Activated effector memory CD4-positive, alpha-beta T cell treated with anti-CD3 and anti-CD28 coated beads, Interleukin-2, amount 50 U/mL, for 16 hours (primary cell): ENCODE measurements at places on chromosomes 11 and 22.

DNA sequence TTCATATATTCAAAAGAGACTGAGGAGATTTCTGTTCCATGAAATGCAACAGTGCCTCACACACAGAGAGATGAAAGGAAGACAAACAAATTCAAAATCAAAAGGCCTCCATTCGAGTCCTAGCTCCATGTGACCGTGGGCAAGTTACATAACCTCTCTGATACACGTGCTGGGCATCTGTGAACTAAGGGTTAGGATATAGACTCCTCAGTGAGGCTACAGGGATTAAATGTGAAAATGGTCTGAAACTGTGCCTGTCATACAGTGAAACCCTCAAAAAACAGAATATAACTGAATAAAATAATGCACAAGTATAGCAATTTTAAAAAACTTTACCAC, 111.8 kb upstream of the MTMR2 start:
- DNase-seq, result no peak

DNA sequence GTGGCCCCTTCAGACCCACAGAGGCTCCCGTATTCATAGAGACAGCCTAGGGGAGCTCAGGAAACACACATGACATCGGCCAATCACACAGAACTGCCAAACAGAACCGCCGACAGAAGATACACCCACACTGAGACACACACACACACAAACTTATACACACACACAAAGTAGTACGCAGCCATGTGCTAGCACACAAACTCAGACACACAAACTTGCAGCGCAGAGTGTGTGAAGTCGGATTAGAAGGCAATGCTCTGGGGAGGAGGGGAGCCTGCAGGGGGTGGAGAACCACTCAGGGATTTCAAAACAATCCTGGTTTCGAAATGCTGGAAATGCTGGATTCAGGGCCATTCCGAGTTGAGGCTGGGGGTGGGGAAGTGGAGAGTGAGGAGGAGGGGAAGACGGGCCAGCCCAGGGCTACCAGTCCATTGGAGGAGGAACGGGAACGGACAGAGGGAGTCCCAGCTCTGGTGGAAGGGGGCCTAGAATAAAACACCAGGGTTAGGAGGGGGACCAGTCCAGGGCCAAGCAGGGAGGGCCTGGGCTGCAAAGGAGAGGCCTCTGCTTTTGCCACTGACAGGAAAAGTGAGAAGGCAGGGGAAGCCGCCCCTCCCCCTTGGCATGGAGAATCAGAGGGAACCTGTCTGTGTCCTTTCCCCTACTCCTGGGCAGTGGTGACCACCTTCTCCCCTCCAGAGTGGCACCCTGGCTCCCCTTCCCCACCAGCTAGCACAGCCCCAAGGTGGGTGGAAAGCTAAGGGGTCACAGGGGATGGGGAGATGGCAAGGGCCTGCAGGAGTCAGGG, 4.4 kb downstream of the BCL9L start:
- DNase-seq, result no peak

DNA sequence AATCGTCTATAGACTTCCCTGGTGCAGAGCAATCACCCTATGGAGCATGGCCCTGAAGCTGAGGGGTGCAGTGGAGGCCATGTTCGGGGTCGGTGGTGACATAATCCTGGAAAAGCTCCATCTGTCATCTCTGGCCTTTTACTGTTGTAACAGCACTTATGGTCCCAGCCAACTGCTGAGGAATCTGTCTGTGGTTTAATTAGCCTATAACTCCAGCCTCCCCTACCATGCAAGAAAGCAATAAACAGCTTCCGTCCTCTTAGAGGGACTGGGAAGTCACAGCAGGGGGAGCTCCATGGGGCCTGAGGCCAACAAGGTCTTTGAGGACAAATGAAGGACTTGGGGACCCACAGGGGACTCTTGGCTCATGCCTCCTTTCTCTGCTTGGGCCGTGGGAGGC, 159.1 kb upstream of the NECTIN1 start:
- DNase-seq, result no peak

- DNase-seq, result no peak
Observed at GRCh38 chr11:123561431-123561800, 93.0 kb downstream of the SCN3B start.

GRCh38 chr11:100673063-100673462, 14.0 kb upstream of the ARHGAP42 start:
- no peak for DNase-seq

DNA sequence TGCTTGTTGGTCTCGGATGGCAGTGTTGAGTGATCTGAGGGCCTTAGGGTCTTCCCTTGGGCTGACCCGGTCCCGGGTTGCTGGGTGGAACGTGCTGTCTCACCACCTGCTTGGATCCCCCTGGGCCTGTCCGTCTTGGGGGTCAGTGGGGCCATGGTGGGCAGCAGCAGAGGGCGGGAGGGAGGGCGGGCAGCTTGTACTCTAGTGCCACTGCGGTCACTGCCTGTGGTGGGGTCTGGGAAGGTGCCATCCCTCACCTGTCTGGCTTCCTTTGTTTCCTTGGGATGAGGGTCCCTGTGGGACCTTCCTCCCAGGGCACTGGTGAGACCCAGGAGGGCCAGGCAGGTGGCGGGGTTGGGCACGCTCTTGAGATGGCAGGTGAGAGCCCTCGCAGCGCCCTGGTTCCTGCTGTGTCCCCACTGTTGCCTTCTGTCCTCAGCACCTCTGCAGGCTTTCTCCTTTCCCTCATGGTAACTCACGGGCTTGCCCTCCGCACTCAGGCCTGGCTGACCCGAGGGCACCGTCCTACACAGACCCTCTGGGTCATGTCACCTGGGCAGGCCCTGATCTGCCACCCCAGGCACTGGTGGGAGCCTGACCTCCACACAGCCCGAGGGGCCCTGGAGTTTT, 34.2 kb downstream of the TBC1D22A start:
- no peak for DNase-seq

DNA sequence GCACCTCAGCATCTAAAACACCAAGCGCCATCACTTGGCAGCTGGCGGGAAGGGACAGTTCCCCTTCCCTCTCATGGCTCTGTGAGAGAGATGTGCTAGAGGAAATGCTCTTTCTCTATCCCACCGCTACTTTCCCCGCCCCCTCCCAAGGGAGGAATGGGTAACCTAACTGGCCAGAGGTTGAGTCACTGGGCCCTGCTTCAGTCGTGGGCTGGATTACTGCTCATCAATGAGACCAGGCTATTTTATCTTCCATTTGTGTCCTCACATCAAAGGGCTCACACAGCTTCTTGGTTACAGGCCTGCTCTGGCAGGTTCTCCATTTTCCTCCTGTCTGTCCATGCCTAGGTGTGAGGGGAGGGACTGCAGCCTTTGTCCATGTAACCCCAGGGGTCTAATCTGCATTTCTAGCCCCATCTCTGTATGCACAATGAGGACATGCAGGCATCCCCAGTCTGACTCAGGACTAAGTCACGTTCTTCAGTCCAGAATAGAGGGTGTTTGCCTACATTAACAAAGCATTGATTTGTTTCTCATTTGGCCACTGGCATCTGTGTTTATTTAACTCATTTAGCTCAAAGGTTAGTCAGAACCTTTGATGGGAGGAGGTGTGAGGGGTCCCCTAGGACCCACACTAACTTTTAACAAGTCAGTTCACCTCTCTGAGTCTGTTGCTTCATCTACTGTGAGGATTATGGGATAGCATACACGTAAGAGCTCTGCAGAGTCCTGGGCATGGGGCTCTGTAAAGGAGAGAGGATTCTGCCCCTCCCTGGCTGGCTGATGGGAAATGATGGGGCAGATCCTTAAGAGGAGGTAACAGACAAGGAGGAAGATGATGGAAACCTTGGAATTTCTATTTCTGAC, 99.1 kb downstream of the XRRA1 start:
- no peak for DNase-seq

GRCh38 chr11:21470521-21470920, 722.4 kb upstream of the ANO5 start:
- no peak for DNase-seq

DNA sequence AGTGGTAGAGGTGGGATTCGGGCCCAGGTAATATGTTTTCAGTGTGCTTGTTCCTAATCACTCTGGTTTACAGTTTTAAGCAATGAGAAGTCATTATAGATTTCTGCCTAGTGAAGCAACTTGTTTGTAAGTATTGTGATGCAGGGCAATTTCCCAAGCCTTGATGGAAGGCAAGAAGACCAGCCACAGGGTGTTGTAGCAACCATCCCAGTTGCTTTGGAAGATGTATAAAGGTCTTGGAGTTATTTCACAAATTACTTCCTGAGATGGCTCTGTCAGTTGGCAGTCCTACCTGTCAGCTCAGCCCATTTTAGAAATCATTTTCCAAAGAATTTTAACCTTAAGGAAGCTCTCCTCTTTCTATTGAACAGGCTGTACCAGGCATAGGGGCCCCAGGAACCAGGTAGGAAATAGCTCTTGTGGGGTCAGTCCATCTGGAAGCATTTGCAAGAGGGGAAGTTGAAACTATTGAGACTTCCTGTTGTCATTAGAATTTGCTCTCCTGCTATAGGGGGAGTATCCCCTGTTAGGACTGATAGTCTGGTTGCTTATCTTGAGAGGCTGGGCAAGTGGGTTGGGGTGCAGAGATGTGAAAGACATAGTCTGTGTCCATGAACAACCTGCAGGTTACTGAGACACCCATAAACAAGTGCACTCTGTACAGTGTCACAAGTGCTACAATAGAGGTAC, 47.9 kb downstream of the STIM1 start:
- DNase-seq, result no peak

DNA sequence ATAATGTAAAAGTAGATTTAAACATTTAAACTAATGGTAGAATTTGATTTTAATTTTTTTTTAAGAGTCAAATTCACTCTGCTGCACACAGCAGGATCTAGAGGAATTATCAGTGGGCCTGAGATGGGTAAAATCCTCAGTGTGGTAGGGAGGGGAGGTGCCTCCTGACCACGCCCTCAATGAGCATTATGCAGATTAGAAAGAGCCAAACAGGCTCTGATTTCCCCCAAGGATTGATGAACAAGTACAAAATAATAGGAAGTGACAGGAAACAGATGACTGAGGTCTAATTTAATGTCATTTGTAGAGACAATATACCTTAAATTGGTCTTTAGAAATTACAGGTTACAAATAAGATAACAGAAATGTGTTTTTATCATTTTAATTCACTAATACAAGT, 155.2 kb downstream of the DCDC1 start:
- no peak for DNase-seq

DNA sequence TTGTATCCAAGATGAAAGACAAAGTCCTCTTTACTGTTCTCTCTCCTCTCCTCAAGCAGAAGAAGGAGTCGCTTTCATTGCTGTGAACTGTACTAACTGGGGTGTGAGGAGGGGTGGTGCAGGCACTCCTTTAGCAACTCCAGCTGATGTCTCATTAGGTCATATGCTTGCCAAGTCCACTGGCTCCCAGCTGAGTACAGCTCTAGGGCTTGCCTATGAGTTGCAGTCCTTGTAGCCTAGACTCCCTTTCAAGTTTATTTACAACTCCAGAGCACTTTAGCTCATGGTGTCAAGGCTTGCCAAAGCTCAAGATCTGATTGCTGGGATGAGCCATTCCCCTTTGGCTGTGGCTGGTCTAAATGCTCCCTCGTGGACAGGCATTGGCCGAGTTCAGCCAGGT, 55.1 kb upstream of the PDGFD start:
- DNase-seq, result no peak

DNA sequence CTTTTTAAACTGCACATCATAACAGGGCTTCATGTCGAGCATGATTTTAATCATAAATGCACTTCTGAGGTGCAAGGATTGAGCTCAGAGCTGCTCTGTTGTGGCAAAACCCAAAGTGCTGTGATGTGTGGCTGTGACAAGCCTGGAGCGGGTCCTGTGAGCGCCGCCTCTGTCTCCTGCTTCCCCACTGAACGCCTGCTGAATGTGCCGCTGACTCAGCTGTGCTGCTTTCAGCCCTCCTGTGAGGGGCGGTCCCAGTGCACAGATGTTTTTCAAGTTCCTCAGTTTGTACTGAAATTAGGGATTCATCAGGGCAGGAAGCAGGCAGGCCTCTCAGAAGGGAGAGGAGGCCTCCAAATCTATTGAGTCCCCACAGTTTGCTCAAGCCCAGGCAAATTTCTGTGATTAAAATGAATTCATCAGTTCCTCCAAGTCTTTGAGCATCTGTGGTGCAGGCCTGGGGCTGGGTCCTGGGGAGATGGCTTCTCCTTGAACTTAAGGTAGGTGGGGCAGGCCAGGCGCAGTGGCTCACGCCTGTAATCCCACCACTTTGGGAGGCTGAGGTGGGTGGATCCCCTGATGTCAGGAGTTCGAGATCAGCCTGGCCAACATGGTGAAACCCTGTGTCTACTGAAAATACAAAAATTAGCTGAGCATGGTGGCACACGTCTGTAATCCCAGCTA, 3.0 kb upstream of the GTSE1 start:
- no peak for DNase-seq

DNA sequence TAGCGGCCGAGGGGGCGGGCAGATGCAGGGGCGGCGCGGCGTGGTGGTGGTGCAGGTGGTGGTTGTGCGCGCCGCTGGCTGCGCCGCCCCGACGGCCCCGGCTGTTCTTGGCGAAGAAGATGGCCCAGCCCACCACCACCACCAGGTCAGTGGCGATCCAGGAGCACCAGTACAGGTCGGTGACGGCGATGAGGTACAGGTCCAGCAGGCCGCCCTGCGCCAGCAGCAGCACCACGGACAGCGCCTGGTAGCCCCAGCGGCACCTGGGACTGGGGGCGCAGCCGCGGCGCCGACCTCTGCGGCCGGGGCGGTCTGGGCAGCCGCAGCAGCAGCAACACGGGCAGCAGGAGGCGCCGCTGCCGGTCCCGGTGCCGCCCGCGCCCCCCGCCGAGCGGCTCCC, 879 bp downstream of the TMEM121B start:
- peak; percentile 82 for DNase-seq

GRCh38 chr22:29756341-29756740, 10.5 kb downstream of the ZMAT5 start:
- no peak for DNase-seq

DNA sequence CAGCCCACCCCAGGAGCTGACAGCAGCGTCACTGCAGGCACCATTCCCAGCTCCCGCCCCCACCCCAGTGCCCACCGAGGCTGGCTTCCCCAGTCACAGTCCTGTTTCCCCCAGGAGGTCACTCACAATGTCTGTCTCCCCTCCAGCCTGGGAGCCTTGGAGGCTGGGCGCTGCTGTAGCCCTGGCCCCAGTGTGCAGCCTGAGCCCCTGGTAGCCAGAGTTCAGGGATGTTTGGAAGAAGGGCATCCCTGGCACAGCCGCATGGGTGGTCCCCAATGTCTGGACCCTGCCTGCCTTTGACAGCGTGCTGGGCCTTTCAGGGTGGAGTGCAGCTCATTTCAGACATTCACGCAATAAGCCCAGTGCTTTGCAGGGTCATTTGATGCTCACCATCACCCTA, 4.3 kb downstream of the CAPN5 start:
- no peak for DNase-seq

DNA sequence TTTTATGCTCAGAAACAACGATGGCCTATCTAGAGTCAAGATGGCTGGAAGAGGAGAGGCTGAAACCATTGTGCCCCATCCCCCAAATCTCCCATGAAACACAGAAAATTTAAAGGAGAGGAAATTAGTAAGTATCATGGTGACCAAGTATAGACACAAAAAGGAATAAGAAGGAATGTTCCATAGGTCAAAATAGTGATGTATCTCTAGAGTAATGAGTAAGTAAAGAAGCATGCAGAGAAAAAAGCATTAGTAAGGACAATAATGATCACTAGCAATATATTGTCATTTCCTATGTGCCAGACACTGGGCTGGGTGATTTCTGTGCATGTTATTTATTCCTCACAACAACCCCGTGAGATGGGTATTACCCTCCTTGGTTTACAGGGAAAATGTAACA, 2.6 kb upstream of the SLC22A24 start:
- DNase-seq, result no peak
